ENCODE measurements at places on chromosomes 1 and 21. TPM values are rescaled to one million over a fixed set of nuclear protein-coding genes. Genes with fewer than 3 reads are reported as not detected.

DNA sequence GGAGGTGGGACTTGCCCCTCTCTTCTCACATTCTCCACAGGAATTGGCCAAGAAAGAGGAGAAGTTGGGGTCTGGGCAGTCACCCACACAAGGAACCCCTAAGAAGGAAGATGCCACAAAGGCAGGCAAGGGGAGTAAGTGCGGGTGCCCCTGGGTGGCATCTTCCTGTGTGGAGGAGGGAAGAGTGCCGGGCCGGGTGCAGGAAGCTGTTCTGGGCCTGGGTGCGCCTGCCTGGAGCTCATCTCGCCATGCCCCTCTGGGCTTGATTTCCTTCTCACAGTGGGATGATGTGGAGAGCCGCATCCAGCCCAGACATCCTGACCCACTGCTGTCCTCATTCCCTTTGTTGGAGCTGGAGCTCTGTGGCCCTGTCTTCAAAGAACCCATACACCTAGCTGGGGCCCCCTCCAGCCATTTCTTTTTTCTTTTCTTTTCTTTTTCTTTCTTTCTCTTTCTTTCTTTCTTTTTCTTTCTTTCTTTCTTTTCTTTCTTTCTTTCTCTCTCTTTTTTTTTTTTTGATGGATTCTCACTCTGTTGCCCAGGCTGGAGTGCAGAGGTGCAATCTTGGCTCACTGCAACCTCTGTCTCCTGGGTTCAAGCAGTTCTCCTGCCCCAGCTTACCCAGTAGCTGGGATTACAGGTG, 9.3 kb downstream of the LRRC71 start:
- DNase-seq = no peak

Gene RAD54L
- polyA plus RNA-seq = 1.3 TPM

Gene PPIE
- 47.1 TPM for polyA plus RNA-seq

- DNase-seq = no peak
These were observed 716.2 kb upstream of the ZP4 start for GRCh38 chr1:238606896-238607295.

- no peak for DNase-seq
These were observed 104.9 kb downstream of the CRYAA start for GRCh38 chr21:43273708-43274021.

Gene RGS1
- 5.2 TPM for polyA plus RNA-seq

DNA sequence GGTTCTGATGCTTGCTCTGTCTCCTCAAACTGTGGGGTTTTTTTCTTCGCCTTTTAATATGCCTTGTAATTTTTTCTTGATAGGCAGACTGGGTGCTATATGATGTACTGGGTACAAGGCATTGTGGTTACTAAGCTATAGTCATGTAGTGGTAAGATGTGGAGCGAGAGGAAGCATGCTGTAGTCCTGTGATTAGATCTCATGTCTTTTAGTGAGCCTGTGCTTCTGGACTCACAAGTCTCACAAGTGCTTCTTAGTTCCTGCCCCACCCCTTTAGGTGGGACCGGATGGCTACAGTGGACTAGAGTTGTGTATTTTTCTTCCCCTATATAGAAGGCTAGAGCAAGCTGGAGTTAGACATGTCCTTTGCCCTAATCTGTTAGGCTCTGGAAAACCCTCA, 178.7 kb downstream of the DNM3 start:
- no peak for DNase-seq

Gene MFAP2
- polyA plus RNA-seq = 17.7 TPM

Gene DNAJC28
- 3.3 TPM for polyA plus RNA-seq

- DNase-seq = peak; percentile 48
These were observed 25.1 kb downstream of the NENF start for GRCh38 chr1:212457740-212458338.

DNA sequence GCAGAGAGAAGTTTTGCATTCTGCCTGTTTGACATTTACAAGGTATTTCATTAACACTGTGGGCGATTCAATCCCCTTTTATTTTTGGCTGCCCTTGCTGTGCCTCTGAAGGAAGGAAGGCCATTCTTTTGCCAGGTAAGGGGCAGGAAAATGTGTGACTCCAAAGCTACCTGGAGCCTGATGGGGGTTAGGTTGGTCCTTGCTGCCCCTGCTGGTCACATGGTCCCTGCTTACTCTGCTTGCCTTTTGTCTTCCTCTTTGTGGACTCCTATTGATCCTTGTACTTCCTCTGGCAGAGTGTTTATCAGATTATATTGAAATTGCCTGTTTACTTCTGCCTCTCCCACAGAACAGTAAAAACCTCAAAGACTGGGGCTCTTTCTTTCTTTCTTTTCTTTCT, 65.7 kb downstream of the ST6GALNAC3 start:
- no peak for DNase-seq

DNA sequence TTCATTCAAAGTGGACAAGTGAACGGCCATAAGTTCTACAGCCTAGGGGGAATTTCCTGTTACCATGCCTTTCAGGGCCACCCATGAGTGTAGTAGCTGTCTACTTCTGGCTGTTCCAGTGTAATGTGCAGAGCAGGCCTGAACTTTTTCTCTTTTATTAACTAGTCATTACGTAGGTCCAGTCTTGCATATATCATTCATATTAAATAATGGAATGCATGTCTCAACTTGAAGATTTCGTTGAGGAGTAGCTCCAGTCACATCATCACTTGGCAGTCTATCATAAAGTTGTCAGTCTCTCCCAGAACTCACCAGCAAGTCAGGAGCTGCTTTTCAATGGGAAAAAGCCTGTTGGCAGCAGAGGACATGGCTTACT, 12.0 kb upstream of the GIPC2 start:
- DNase-seq = no peak

- no peak for DNase-seq
These were observed 415.7 kb downstream of the USP25 start for GRCh38 chr21:16145479-16145878.

Gene THEM5
- polyA plus RNA-seq = not detected

Gene WDR47
- polyA plus RNA-seq = 2.7 TPM

Gene PGLYRP3
- polyA plus RNA-seq = not detected

Gene SLAMF6
- 0.47 TPM for polyA plus RNA-seq

DNA sequence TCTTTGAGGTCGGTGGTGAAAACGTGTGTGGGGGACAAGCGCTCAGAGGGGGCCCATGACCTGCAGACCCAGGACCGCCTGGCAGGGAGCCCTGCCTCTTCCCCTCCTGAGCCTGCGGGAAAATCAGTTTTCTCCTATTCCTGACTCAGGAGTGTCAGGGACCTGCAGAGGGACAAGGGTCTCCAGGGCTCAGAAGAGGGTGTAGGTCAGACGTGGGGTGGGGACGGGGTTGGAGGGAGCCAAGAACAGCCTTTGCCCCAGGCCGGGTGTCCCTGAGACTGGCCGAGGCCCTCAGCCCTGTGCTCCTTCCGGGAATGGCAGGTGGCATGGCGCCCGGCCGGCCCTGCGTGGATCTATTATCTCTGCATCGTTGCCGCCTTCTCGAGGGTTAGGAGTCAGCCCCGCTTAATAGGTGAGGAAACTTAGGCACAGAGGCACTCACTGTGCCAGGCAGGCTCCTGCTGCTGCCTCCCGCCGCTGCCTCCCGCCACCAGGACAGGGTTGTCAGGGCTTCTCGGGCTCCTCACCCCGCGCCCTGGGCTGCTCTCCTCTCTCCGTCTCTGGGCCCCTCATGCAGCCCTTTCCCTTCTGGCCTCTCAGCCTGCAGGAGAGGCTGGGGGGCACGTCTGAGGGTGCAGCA, 37.5 kb downstream of the AJAP1 start:
- DNase-seq = no peak

Gene PTCH2
- polyA plus RNA-seq = 7.8 TPM

GRCh38 chr1:115170961-115171392, 81.7 kb upstream of the TSPAN2 start:
- DNase-seq = no peak

- peak; percentile 54 for DNase-seq
These were observed 12.4 kb downstream of the ARPC5 start for GRCh38 chr1:183622884-183623785.

Gene ARHGEF16
- 1.8 TPM for polyA plus RNA-seq

DNA sequence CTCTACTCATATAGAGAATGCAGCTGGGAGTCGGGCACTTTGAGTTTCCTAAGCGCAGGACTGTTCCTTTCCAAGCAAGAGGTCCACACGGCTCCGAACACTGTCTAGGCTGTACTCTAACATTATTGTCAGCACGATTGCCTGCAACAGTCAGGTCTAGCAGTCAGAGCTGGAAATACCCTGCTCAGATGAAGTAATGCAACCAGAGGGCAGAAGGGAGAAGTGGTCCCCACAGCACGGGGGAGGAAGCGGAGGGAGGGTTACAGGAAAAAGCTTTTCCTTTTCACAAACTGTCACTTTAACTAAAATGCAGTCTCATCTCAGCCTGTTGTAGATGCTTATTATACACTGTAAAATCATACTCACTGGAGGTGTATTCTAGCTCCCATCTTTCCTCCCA, 98.9 kb upstream of the SLC44A3 start:
- DNase-seq = no peak

Gene CFAP107
- polyA plus RNA-seq = not detected

DNA sequence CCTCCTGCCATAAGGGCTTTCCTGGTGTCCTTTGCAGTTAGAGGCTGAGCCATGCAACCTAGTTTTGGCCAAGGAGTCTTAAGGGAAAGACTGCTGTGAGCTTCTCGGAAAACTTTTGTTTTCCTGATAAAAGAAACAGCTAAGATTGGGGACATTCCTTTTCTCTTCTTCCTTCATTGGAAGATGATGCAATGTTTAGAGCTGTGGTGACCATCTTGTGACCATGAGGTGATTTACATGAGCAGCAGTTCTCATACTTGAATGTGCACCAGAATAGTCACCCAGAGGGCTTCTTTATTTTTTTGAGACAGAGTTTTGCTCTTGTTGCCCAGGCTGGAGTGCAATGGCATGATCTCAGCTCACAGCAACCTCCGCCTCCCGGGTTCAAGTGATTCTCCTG, 20.4 kb upstream of the SMAP2 start:
- no peak for DNase-seq

GRCh38 chr1:31214316-31215064, 25.2 kb downstream of the NKAIN1 start:
- DNase-seq = no peak

DNA sequence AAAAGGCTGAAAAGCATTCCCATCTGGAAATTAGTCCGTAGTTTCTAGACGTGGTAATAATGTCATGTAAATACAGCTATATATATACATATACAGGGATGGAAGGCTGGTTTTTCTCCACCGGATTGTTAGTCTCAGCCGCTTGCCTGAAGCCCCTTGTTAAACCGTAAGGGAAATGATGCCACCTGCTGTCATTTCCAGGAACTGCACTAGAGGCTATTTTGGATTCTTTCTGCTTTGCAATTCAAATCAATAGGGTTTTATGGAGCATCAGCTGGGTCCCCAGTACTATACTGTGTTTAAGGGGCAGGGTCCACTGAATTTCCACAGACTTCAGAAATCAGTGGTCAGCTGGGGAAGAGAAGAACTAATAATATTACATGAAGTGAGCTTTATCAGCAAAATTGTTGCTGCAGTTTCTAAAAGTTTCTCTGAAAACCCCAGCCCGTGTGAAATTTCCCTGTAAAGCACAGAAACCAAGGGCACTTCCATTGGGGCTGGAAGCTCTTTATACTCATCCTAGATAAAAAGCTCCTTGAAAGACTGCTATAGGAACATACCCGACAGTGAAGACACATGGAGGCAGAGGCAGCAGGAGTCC, 33.8 kb upstream of the MPZL1 start:
- peak; percentile 90 for DNase-seq

DNA sequence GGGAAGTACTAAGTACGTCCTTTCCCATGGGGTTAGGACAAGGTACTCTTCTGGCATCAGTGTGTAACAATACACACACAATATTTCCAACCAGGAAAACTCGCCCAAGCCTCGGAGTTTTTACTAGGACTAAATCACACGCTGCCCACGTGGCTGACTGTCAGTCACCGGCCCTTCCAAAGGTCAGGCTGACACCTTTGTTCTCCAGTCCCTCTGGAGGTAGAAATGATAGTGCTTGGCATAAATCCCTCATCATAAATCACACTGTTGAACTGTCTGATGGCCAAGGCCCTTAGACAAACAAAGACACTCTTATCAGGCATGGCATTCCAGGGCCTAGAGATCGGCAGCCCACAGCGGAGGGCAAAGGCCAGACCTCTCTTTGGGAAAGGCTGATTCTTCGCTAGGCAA, 16.9 kb upstream of the SLAMF9 start:
- DNase-seq = no peak

GRCh38 chr1:235417086-235417697, 50.0 kb downstream of the TBCE start:
- peak; percentile 53 for DNase-seq

GRCh38 chr1:119323216-119323982, 45.2 kb upstream of the HAO2 start:
- no peak for DNase-seq

DNA sequence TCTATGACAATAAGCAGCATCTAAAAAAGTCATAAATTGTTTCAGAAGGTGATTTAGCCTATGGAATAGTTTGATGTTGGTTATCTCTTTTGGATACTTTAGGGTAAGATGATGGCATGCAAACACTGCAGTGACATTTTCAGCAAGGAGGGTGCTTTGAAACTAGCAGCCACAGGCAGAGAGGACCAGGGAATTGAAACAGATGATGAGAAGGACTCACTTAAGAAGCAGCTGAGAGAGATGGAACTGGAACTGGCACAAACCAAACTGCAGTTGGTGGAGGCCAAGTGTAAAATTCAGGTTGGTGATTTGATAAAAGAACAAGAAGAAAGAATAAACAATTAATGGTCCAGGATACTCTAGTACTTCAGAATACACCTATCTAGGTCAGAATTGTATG, 11.2 kb upstream of the CACYBP start:
- DNase-seq = no peak

DNA sequence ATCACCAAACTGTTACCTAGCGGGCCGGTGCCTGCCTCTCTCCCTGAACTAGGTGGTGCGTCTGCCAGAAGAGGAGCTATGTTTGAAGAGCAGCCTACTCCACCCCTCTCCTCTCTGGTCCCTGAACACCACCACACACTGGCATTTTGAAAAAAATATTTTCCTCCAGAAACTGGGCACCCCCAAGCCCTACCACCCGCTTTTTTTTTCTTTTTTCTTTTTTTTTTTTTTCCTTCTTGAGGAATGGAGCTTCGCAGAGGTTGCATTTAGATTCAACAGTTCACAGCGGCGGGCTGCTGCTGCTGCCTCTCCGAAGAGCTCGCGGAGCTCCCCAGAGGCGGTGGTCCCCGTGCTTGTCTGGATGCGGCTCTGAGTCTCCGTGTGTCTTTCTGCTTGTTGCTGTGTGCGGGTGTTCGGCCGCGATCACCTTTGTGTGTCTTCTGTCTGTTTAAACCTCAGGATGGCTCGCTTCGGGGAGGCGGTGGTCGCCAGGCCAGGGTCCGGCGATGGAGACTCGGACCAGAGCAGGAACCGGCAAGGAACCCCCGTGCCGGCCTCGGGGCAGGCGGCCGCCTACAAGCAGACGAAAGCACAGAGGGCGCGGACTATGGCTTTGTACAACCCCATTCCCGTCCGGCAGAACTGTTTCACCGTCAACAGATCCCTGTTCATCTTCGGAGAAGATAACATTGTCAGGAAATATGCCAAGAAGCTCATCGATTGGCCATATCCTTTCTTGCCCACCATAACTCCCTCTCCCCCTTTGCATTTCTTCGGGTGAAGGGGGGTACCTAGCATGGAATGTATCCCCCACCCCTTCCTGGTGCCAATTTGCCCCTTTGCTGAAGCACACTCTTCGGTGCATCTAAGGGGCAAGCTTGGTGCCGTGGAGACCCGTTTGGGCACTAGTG, at the start of gene CACNA1E:
TSS of gene CACNA1E (plus strand) at position 233 of the 911 bp plus-strand sequence. CDS start at position 461, 228 bp downstream.
- no peak for DNase-seq

Gene NEK2
- 0.20 TPM for polyA plus RNA-seq

- no peak for DNase-seq
These were observed 4.7 kb upstream of the ABCG1 start for GRCh38 chr21:42214081-42214750.

- DNase-seq = no peak
These were observed 21.6 kb downstream of the SDHC start for GRCh38 chr1:161335796-161336195.

Data from adrenal gland (tissue), 19 donors.